Stimulated activated CD4-positive, alpha-beta T cell treated with anti-CD3 and anti-CD28 coated beads, Interleukin-1b, Interleukin-23, amount 100 ng/mL, for 1 hour (primary cell): ENCODE measurements at places on chromosomes 16 and 17.

DNA sequence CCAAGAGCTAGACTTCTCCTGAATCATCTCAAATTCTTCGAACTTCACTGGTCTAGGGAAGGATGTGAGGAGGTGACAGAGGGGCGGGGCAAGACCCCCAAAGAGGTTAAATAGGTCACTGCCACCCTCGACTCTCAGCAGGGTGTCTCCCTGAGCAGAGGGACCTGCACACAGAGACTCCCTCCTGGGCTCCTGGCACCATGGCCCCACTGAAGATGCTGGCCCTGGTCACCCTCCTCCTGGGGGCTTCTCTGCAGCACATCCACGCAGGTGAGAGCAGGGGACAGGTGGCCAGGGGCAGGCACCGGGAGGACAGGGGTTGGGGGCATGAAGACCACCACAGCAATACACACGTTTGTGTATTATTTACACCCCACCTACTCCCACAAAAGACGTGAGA is 9.2 kb downstream of the CCL17 start:
- DNase-seq = no peak

- no peak for DNase-seq
Measured at GRCh38 chr17:44197980-44198720, 1.5 kb downstream of the ATXN7L3 start.

- no peak for DNase-seq
Measured at GRCh38 chr17:37818689-37819088, 73.8 kb upstream of the HNF1B start.

GRCh38 chr17:19708431-19709175 is 7.8 kb downstream of the SLC47A2 start:
- no peak for DNase-seq

DNA sequence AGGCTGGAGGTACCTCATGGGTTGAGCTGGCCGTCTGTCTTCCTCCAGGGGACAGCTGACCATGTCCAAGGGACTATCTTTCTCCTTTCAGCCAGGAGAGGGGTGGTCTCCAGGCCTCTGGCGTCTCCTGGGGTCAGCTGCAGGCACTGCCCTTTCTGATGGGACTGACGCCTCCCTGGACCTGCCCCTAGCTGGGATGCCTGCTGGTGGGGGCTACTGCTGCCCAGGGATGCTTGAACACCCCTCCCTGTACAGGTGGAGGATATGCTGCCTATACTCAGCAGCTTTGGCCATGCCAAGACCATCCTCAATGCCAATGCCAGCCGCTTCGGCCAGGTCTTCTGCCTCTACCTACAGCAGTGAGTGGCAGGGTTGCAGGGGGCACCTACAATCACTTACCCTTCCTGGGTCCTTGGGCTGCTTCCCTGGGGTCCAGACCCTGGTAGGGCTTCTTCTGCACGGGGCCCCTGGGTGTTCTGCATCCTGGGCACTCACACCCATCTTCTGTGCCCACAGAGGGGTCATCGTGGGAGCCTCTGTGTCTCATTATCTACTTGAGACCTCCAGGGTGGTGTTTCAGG is 4.2 kb downstream of the MYO15B start:
- DNase-seq = no peak

- DNase-seq = peak; percentile 27
Measured at GRCh38 chr16:24013864-24014645, 178.3 kb downstream of the PRKCB start.

GRCh38 chr16:26806657-26807056 is 260.1 kb upstream of the C16orf82 start:
- DNase-seq = no peak
